ENCODE measurements at places on chromosomes 6 and 20.
A peak's percentile ranks its signal among the peaks of the same experiment; 100 is the strongest.

- DNase-seq: no peak
These were observed 1.4 kb downstream of the LRFN2 start for GRCh38 chr6:40585651-40586269.

- no peak for DNase-seq
These were observed 43.8 kb downstream of the PKIB start for GRCh38 chr6:122654012-122654411.

DNA sequence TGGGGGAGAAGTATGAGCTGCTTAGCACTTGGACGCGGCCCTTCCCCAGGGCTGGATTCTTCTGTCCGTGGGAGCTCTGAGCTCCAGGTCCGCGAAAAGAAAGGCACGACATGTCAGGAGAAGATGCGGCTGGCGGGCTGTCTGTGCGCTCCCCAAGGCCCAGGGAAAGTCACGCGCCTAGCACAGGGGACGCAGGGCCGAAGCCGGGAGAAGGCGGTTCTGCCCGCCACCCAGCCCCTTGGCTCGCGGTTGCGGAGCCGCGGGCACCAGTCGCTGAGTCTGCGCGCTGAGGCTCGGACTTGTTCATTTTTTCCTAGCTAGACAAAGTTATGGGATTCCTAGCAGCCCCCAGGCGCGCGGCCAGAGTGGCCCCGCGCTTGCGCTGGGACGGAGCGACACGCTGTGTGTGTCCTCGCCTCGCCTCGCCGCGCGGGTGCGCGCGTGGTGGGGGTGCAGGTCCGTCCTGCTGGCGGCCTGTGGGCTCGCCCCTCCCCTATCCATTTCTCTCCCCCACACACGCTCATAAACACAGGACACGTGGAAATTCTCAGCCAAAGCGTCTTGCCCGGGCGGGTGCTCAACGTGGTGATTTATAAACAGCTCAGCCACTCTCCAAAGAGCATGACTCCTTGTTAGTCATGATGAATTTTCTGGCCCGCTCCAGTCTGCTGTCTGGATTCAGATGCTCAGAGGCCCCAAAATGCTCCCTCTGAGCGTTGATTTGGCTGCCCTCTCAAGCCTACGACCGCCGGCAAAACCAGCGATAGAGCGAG, 1.9 kb upstream of the POU3F2 start:
- peak; percentile 72 for DNase-seq

DNA sequence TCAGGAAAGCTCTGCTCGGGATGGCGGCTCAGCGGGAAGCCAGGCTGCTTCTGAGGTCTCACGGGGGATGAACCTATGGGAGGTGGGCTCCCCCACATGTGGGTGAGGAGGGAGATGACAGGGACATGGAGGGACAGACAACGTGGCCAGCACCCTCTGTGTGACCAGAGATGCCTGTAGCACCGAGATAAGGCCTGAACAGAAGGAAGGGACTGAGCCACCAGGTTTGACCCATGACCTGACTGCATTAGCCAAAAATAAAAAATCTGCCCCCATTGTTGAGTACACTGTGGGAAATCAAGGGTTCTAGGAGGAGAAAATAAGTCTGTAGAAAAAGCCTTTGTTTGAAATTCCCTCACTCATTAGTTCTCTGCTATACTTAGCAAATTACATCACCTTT, 105.7 kb downstream of the RNASET2 start:
- no peak for DNase-seq

GRCh38 chr6:3247255-3248146, 11.2 kb upstream of the PSMG4 start:
- DNase-seq: no peak

DNA sequence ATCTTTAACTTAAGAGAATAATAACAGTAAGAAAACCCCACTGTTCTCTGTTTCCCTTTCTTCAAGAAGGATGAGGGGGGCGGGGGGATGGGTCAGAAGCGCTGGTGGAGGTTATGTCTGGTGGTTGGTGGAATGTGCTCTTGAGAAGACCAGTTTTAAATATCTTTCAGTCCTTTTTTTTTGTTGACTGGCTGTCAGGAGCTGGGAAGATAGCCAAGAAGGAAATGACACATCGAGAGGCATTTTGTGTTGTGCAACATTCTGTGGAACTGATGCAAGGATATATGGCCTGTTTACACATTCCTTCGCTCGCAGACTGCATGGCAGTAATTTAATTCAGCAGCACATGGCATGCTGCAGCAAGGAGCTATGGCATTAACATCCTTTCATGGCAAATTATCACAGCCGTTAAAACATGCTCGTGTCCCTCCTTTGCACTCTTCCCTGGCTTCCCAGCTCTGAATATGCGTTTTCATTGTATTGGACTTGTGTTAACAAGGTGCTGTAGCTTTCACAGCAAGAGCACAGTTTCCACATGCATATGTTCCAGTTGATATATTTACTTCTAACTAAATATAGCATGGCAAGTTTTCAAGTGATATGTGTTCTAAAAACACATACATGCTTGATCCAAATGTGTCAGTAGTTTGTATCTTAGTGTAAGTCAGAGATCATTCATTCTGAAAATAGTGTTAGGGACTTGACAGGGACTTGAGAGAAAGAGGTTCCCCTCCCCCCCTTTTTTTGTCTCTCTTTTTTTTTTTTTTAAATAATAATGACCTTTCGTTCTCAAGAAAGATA, 68.2 kb upstream of the SUPT3H start:
- peak; percentile 96 for DNase-seq

GRCh38 chr6:34237316-34237721, 646 bp downstream of the HMGA1 start:
- DNase-seq: no peak

DNA sequence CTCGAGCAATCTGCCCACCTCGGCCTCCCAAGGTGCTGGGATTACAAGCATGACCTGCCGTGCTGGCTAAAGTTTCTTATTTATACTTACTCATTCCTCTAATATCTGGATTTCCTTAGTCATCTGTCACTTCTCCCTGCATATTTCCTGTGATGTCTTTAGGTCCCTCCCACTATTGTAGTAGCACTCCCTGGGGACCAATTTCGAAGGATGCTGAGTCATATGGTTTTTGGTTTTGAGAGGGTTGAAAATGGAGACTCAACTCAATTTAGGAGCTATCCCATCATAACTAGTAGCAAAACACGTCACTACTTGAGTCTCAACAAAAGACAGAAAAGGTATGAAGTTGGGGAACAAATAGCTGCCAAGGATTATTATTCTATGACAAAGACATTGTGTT, 20.2 kb downstream of the MCUR1 start:
- peak; percentile 87 for DNase-seq

- DNase-seq: no peak
These were observed 123.1 kb downstream of the PLEKHG1 start for GRCh38 chr6:150722614-150723344.

- peak; percentile 28 for DNase-seq
These were observed 33.8 kb upstream of the MRPS10 start for GRCh38 chr6:42251500-42251899.

DNA sequence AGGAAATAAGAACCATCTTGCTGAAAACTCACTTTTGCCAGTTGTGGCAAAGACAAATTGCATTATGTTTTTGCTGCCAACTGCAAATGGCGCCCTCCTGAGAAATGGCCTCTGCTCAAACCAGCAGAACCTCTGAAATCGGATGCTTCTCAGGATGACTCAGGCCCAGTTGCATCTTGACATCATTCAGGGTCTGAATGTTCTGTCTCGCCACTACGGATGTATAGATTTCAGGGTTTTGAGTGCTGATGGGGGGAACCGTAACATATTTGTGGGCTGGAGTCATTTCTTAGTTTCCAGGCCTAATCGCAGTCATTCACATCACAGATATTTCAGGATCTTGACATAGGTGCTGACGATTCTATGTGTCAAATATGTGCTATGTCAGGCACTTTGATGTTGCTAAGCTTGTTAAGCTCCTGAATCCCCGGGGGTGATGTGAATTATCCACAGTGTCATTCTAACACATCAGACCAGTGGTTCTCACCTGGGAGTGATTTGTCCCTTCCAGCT, 207.1 kb downstream of the NFATC2 start:
- DNase-seq: peak; percentile 87

DNA sequence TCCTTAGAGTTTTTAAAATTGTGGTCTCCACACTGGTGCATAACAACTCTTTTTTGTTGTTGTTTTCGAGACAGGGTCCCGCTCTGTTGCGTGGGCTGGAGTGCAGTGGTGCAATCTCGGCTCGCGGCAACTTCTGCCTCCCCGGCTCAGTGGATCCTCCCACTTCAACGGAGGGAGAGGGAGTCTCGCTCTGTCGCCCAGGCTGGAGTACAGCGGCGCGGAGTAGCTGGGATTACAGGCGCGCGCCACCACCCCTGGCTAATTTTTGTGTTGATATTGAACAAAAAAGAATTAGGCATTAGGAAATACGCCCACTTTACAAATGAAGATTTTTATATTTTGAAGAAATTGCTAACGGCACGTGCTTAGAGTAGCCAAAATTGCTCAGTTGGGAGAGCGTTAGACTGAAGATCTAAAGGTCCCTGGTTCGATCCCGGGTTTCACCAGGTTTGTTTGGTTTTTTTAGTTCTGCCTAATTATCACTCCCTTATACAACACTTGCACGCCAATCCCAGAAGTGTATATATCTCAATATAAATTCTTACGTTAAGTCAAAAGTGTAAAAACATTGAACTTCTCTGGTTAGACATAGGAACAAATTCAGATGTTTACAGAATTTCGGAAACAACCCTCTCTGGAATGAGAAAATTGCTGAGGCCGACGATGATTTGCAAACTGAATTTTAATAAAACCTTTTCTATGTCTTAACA, 159.6 kb downstream of the TRIM27 start:
- DNase-seq: no peak

DNA sequence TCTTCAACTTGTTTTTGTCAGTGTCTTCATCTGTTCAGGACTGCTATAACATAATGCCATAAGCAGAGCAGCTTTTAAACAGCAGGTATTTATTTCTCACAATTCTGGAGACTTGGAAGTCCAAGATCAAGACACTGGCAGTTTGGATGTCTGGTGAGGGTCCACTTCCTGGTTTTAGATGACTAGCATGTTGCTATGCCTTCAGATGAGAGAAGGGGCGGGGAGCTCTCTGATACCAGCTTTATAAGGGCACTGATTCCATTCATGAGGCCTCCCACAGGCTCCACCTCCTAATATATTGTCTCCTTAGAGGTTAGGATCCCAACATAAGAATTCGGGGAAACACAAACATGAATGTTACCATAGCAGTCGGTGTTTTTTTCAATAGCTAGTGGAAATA, 52.9 kb downstream of the FAM83B start:
- DNase-seq: no peak

DNA sequence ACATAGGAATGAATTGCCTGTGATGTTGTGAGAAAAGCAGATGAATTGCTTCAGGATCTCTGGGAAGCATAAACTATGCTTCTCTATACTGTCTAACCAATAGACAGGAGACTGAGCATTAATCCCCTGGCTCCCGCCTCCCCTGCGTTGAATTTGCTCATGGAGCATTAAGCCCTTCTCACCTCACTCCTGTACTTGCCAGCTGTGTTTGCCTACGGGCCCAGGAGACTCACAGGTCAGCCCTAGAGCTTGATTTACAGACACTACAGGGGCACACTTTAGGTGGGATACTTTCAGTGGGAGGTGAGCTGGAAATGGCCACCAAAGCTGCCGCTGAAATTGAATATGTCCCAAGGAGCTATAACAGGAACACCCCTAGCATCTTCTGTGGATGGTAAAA, 418.7 kb downstream of the CBLN4 start:
- no peak for DNase-seq

- no peak for DNase-seq
These were observed 98.9 kb downstream of the IRF4 start for GRCh38 chr6:490251-491037.

DNA sequence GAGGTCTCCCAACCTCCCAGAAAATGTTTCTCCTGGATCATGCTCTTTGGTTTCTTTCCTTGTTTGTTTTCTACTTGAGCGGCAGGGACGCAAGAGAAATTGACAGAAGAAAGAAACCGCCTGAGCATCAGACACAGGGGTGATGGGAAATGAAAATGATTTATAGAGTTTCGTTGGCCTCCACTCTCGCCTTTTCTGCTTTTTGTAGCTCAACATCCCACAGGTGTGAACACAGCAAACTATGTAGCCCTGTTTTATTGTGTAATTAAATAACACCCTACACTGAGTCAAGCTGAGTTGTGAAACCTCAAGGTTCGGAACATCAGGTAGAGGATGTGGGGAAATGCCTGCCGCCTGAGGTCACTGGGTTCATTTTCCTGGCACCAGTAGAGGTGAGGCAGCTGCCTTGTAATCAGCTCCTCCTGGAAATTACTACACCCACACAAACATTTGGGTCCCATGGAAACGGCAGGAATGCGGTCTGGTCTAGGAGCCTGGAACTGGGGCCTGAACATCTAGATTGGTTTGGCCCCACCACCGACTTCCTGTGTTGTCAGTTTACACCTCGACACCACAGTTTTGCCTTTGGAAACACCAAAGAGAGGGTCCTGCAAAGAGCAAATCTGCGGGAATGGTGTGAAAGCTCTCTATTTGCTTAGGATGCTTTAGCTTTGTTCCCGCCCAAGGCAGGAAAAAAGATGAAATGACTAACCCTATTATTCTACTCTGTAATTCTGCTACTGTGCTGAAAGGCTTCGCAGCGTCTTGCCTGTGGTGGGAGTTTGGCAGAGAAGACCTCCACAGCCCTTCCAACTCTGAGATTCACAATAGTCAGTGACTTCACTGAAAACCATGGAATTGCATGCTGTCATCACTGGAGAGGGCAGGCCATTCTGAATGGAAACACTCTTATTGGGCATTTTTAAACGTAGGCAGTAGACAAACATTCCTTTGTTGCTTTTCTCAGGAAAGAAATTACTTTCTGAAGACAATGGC, 53.0 kb downstream of the ADAT2 start:
- no peak for DNase-seq

DNA sequence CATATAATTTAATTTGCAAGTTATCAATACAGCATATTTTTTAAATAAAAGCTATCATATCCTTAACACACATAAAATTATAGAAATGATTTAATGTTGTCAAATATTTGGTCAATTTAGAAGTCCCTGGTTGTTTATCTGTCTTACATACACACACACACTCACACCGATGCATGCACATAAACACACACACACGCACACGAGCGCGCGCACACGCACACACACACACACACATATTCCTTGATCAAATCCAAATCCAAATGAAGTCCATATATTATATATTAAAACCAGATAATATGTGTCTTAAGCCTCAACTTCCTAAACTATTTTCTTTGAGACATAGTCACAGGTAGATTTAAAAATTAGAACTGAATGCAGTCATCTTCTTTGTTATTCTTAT, 120.3 kb downstream of the CLVS2 start:
- DNase-seq: no peak

DNA sequence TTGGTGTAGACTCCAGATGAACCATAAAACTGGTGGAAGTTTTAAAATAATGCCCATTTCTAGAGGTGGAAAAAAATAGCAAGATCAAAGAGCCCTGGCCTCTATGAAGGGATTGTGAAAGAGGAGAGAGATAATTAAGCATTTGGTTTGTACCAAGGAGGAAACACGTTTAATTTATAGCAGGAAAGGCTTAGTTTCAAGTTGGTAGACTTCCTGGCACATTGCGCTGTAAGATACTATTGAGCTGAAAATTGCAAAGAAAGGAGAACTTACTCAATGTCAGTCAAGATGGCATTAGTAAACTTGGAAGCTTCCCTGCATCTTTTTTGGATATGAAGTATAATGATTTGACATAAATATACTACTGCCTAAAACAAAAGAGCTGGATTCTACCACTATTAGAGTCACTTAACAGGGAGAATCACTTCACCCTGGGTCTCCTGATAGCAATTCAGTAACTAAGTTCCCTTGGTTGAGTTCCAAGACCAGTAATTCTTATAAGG, 24.4 kb downstream of the MARCKS start:
- no peak for DNase-seq
